Progenitor cell of endocrine pancreas (in vitro differentiated cells): ENCODE measurements at places on chromosomes 4 and X. TPM values are rescaled to one million over a fixed set of nuclear protein-coding genes. Genes with fewer than 3 reads are reported as not detected.

GRCh38 chr4:38711066-38711465 is 47.1 kb downstream of the KLF3 start:
- no peaks in the 10 kb centered on the region for H3K4me1 ChIP-seq
- no peak overlapping the region for H3K4me3 ChIP-seq
- no peaks in the 10 kb centered on the region for H3K27me3 ChIP-seq
- no peak for DNase-seq
- H3K27ac ChIP-seq = no peak overlapping the region

Gene NUDT10
- 3.4 and 3.6 TPM in 2 replicates for total RNA-seq

DNA sequence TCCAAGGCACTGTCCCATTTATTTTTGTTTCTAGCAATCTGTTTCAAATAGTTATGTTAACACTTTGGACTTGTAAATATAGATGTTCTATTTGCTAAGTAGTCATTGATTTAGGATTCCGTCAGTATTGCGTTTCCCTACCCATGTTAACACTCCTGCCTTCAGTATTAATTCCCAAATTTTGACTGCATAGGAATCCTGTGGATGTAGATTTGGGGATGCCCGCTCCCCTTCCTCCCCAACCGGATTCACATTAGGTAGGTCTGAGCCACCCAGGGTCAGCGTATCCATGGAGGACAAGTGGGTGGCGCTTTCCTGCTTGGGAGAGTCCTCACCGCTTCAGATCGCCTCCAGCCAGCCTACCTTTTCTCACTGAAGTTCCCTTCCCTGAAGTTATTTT is 1.1 kb upstream of the SORBS2 start:
- DNase-seq = no peak
- peak overlapping the region; percentile 31 for H3K4me3 ChIP-seq
- H3K36me3 ChIP-seq = no peaks in the 10 kb centered on the region
- no peaks in the 10 kb centered on the region for H3K27me3 ChIP-seq
- peak overlapping the region; percentile 25 for H3K27ac ChIP-seq

DNA sequence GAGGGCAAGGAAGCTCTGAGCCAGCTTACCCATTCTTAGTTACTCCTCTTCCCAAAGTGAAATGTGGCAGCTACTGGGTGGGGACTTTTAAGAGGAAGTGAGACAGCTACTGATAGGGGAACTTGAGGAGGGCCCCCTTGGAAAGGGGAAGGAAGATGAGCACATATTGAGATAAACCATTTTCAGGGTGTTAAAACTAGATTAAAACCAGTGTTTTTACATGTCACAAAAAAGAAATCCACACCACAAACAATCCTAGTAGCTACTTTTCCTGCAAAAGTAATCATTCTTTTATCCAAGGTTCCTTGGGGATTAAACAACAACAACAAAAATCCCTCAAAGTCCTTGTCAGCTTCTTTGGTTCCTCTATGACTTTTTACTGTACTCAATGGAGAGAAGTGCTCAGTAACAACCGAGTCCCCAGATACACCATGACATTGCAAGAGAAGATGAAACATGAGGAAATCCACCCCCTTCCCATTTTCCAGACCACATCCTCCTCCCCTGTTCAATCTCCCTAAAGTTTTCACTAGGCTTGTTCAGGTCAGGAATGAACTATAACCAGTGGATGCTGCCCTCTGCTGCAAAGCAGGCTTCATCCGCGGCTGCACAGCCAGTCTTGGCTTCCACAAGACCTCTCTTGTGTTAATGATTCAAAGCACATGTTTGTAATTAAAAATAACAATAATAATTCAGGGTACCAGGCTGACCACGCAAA is 113.5 kb upstream of the TMEM164 start:
- peaks cover 3% of the 10 kb centered on the region for H3K27me3 ChIP-seq
- H3K4me1 ChIP-seq = peaks cover 10% of the 10 kb centered on the region
- no peak overlapping the region for H3K4me3 ChIP-seq
- H3K36me3 ChIP-seq = no peaks in the 10 kb centered on the region
- no peak overlapping the region for H3K27ac ChIP-seq

DNA sequence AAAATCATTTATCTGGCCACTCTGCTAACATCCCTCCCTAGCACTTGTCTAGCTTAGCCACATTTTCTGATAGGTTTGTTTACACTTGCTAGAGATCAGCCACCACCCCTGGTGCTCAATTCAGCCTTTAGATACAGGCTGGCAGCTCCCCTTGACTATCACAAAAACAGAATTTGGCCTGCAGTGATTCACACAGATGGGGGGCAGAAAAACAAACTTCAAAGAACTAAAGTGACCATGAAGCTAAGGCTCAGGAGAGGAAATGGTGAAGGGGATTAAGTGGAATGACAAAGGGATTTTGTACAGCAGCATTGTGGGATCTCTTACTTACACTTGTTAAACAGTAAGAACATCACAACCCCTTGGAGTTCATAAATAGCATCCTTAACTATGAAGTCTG is 1718.0 kb upstream of the PCDH7 start:
- no peaks in the 10 kb centered on the region for H3K36me3 ChIP-seq
- peaks cover 5% of the 10 kb centered on the region for H3K27me3 ChIP-seq
- H3K4me1 ChIP-seq = peaks cover 6% of the 10 kb centered on the region
- H3K4me3 ChIP-seq = no peak overlapping the region

Gene CYBB
- total RNA-seq = 0.27 and 0.41 TPM in 2 replicates

- H3K4me1 ChIP-seq = peaks cover 10% of the 10 kb centered on the region
- H3K27me3 ChIP-seq = no peaks in the 10 kb centered on the region
- no peak for DNase-seq
- H3K4me3 ChIP-seq = no peak overlapping the region
Observed at GRCh38 chrX:97030947-97031346, 147.2 kb downstream of the RPA4 start.

DNA sequence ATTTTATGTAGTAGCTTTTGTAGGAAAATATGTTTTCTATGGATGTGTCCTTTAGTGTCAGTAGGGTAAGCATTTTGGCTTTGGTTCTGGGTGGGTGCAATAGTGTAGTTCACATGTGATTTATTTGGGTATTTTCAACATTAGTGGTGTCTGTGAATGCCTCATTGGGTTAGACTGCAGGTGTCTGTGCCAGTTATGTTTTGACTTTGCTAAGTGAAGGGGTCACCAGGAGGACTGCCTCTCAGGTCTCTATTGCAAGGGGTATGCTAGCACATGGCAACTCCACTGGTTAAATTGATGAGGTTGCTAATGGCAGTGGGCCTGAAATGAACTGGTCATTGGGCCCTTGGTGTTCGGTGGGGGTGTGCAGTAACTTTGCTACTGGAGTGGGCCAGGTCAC is 467.1 kb downstream of the NAF1 start:
- H3K4me3 ChIP-seq = no peak overlapping the region
- H3K27me3 ChIP-seq = no peaks in the 10 kb centered on the region
- no peaks in the 10 kb centered on the region for H3K4me1 ChIP-seq
- no peak overlapping the region for H3K27ac ChIP-seq
- no peaks in the 10 kb centered on the region for H3K36me3 ChIP-seq

GRCh38 chr4:94447754-94448411 is 3.9 kb upstream of the PDLIM5 start:
- peaks cover 22% of the 10 kb centered on the region for H3K4me1 ChIP-seq
- no peak overlapping the region for H3K27ac ChIP-seq
- H3K36me3 ChIP-seq = no peaks in the 10 kb centered on the region
- no peak overlapping the region for H3K4me3 ChIP-seq

Gene SSX2B
- not detected in 2 replicates for total RNA-seq

Gene TMEM35A
- 5.8 and 7.6 TPM in 2 replicates for total RNA-seq

- no peak overlapping the region for H3K4me3 ChIP-seq
- H3K36me3 ChIP-seq = no peaks in the 10 kb centered on the region
- no peak overlapping the region for H3K27ac ChIP-seq
- H3K27me3 ChIP-seq = no peaks in the 10 kb centered on the region
- DNase-seq = no peak
- H3K4me1 ChIP-seq = no peaks in the 10 kb centered on the region
Observed at GRCh38 chr4:66959207-66959606, 586.1 kb downstream of the CENPC start.
